Activated T-cell treated with anti-CD3 and anti-CD28 coated beads for 1 hour (primary cell): ENCODE measurements at places on chromosomes 11 and 22.

GRCh38 chr11:120708511-120709183 lies 197.1 kb downstream of the GRIK4 start:
- DNase-seq: no peak

DNA sequence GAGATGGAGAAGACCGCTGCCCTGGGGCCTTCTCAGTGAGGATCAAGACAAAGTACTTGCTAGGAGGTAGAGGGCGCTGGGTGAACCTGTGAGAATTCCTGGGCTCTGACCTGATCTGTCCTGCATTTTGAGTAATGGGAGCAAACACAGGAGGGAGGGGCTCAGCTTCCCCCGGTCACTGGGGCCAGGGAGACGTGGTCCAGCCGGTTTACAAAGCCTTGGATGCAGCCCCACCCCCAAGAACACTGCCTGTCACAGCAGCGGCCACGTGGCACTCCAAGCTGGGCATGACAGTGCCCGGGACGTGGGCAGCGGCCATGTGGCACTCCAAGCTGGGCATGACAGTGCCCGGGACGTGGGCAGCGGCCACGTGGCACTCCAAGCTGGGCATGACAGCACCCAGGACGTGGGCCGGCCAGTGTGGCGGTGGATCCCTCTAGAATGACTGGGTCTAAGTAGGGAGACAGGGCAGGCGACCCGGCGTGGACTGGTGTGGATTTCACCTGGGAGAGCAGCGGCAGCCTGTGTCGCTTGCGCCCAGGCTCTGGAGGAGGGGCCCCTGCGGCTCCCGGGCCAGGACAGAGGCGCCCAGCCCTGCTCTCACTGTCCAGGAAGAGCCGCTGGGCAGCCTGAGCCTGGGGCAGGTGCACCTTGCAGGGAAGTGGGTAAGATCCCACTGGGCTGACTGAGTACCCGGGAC lies 2.5 kb upstream of the TTLL8 start:
- no peak for DNase-seq

DNA sequence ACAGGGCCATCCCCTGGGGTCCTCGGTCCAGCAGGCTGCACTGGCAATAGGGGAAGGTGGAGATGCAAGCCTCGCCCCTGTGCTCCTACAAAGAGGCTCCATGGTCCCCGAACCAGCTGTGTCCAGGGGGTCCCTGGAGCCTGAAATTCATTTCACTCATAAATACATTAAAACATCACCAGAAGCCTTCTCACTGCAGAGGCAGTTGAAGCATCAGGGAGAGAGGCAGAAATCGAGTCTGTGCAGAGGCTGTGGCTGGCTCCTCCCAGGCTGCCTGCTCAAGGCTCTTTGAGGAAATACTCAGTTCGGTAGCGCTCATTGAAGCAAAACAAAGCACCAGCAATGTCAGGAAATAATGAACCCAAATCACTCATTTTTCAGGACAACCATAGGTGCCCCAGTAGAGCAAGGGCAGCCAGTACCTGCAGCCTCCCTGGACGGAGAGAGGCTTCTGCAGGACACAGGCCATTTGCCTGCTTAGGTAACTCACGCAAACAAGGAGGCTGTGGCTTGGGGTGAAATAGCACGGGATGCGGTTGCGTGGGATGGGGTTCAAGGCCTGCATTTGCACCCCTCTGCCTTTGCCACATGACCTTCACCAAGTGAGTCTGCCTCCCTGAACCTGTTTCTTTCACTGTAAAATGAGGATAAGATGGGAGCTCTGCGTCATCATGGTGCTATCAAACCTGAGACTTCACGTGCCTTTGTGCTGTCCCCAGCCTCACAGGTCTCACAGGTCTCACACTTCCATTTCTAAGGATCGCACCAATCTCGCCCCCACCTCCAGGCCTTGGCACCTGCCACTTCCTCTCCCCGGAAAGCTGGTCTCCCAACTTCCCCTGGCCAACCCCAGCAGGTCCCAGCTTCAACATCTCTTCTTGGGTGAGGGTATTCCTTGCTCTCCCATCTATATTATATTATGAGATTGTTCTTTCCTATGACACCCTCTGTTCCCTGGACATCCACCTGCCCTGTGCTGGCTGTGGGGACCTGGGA lies 84.3 kb upstream of the SHISAL1 start:
- no peak for DNase-seq

GRCh38 chr11:26144911-26145310 lies 187.0 kb upstream of the ANO3 start:
- DNase-seq: no peak

- no peak for DNase-seq
Measured at GRCh38 chr11:74717221-74717969, 13.8 kb downstream of the CHRDL2 start.

- no peak for DNase-seq
Measured at GRCh38 chr11:63557570-63557969, 5.6 kb downstream of the PLAAT2 start.
